A673 (cell line): ENCODE measurements at places on chromosomes 12 and 14. TPM values are rescaled to one million over a fixed set of nuclear protein-coding genes. Genes with fewer than 3 reads are reported as not detected.

GRCh38 chr14:34872822-34873588 is 2.2 kb downstream of the BAZ1A start:
- DNase-seq: peak; percentile 30

- DNase-seq: no peak
Observed at GRCh38 chr12:22880331-22880730, 255.4 kb downstream of the ETNK1 start.

GRCh38 chr14:103857256-103857655 is 9.9 kb upstream of the PPP1R13B start:
- DNase-seq: no peak

GRCh38 chr12:114835031-114835430 is 151.1 kb upstream of the TBX3 start:
- no peak for DNase-seq

DNA sequence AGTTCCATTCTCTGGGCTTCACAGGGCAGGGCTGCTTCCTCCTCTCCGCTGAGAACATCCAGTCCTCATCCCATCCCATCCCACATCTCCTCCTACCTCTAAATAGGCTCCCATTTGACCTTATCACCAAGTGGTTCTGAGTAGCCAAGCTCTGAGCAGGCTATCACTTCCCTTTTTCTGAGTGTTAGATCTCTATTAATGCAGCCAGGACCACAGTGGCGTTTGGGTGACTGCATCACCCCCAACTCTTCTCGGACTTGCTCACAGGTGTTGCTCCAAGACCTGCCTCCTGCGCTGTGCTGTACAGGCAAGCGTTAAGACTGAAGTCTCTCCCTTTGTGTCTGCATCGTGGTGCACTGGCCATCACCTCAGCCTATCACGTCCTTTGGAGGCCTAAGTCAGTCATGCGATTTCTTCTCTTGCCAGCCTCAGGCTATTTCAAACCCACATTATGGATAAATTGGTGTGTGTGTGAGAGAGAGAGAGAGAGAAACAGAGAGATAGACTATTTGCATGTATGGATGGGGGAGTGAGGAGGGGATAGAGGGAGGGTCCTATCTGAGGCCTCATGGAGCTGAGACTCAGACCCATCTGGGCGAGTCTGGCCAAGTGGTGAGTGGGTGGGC is 12.4 kb upstream of the HHIPL1 start:
- no peak for DNase-seq

DNA sequence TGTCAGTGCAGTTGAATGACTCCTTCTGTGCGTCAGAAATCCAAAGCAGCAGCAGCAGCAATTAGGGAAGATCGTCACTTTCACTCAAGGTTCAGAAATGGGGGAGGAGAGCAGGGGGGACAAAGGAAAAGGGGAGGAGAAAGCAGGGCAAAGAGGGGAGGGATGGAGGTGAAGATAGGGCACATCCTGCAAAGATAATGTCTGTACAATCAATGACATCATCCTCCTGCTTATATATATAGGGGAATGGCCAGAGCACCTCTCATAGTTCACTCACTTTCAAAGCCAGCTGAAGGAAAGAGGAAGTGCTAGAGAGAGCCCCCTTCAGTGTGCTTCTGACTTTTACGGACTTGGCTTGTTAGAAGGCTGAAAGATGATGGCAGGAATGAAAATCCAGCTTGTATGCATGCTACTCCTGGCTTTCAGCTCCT is at the start of gene NTS:
Gene NTS, plus strand, starts transcription at position 265 of the 431 bp plus-strand sequence. Its CDS starts 109 bp downstream, at position 374.
- peak; percentile 38 for DNase-seq

DNA sequence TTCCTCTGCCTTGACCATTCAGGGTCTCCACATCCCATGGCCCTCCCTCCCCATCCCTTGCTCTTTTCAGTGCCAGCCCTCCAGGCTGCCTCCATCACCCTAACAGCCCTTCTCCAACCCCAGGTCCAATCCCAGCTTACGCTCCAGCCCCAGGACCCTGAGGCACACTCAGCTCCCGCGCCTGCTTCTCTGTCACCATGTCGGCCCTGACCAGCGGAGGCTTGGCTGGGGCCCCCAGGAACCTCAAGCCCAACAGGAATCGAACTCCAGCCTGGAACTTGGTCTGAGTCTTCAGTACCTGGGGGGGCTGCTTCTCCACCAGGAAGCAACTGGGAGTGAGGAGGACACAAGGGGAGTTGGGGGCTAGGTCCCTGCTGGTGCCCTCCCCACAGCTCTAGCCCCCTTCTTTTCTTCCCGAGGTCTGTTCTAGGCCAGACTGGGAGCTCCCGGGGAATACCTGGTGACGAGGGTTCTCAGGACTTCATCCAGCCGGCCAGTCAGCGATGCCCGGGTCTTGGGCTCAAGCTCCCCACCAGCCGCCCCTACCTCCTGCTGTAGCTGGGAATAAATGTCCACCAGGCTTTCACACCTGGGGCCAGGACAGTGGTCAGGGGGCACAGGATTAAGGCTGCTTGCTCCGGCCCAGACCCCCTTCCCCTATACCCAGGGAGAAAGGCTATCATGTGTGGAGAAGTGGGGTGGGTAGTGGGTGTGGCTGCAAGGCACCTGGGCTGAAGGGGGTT is 6.0 kb downstream of the STAT6 start:
- no peak for DNase-seq

PPFIA2 gene
- total RNA-seq: 0.52 and 1.5 TPM in 2 replicates

MYO1A gene
- 1.1 and 1.2 TPM in 2 replicates for total RNA-seq

DNA sequence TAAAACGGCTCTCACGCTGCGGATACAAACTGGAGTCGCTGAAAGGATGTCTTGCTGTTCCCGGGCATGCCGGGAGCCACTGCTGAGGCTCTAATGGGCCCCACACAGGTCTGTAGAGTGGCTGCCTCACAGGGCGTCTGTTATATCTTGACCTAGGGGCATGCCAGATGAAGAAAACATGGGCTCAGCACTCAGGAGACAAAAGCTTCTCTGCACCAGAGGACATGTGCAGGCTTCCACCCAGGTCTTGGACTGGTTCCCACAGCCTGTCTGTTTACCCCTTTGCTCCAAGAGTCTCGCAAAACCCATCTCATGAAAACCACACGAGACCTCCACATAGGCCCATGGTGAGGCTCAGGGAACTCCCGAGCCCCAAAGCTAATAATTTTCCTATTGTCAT is 134.2 kb downstream of the RPS29 start:
- no peak for DNase-seq

- DNase-seq: no peak
Observed at GRCh38 chr12:86230516-86231146, 25.6 kb downstream of the MGAT4C start.

DNA sequence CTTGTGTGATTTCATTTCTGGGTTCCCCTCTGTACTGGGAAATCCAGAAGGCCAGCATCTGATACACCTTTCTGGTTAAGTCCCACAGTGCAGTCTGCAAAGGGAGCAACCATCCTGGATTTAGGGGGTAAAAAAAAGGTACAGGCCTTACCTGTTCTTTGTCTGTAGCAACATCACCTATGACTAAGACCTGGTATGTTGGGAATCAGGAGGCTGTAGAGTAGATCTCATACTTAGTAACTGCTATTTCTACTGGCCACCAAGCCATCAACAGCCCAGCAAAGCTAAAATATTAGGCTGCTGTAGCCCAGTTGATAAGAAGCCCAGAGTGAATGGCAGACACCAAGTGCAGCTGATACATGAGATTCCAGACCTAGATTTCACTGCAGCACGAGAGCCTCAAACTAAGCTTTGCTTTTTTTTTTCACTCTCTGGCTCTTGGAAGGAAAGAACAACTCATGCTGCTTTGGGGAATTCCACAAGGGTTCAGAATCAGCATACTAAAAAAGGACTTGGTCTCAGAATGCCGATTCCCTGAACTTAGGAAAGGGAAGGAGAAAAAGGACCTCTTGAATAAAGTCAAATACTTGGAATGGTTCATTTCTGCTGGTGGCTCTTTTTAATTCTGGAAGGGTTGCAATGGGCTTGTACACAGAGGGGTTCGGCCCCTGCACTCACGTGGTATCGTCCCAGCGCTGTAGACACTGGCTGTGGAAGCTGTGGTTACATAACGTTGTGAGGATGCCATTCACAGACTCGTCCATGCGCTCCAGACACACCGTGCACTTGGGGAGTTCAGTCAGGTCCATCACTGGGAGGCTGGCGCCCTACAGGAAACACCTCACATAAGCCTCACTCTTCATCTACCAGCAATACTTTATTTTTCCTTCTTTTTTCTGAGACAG is 20.5 kb downstream of the BRAP start:
- DNase-seq: no peak
